ENCODE measurements at places on chromosomes 16 and 17.

DNA sequence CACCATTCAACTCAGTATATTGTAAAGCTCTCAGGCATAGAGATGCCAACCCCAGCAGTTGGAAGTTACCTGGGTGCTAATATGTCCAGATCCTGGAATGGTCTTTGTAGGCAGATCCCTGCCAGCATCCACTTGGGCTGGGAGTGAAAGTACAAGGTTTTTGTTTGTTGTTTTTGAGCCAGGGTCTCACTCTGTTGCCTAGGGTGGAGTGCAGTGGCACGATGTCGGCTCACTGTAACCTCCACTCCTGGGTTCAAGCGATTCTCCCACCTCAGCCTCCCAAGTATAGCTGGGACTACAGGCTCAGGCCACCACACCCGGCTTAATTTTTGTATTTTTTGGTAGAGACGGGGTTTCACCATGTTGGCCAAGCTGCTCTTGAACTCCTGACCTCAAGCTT is 177.6 kb downstream of the IRF8 start:
- no peaks in the 10 kb centered on the region for H3K36me3 ChIP-seq
- DNase-seq, result no peak
- peaks cover 51% of the 10 kb centered on the region for H3K27me3 ChIP-seq
- no peaks in the 10 kb centered on the region for H3K4me1 ChIP-seq

DNA sequence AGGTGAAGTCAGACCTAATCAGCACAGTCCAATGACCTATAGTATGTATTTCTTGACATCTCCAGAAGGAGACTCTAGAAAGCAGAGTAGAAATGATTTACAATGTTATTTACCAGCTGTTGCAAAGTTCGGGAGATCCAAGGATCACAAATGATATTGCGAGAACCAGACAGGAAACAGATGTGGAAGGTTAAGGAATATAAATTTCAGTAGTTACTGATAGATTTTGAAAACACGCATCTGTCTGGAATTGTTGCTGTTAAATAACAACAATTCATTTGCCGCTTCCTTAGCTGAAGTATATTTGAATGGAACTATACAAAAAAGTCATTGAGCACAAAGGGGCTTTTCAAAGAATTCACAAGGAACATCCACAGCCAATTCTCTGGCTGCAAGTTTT is 72.0 kb downstream of the STXBP4 start:
- peak; percentile 35 for DNase-seq
- H3K4me3 ChIP-seq, result no peak overlapping the region
- no peak overlapping the region for H3K27ac ChIP-seq
- no peaks in the 10 kb centered on the region for H3K36me3 ChIP-seq

DNA sequence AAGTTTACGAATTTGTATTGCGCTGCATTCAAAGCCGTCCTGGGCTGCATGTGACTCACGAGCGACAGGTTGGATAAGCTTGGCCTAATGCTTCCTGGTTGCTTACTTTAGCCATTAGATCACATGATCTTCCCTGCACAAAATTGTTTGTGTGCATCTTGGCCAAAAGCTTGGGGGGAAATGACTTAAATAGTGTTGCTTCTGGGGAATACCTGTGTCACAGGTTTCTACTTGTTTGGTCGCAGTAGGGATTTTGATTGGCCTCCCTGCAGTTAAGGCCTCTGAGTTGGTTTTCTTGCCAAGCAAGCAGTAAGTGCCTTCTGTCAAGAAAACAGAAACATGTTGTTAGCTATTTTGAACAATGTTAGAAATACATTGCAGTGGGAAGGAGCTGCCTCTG is 39.6 kb upstream of the DUSP14 start:
- H3K27ac ChIP-seq, result no peak overlapping the region
- no peak overlapping the region for H3K4me3 ChIP-seq
- no peaks in the 10 kb centered on the region for H3K27me3 ChIP-seq
- H3K4me1 ChIP-seq, result no peaks in the 10 kb centered on the region
- H3K36me3 ChIP-seq, result peaks cover 9% of the 10 kb centered on the region
- DNase-seq, result no peak

DNA sequence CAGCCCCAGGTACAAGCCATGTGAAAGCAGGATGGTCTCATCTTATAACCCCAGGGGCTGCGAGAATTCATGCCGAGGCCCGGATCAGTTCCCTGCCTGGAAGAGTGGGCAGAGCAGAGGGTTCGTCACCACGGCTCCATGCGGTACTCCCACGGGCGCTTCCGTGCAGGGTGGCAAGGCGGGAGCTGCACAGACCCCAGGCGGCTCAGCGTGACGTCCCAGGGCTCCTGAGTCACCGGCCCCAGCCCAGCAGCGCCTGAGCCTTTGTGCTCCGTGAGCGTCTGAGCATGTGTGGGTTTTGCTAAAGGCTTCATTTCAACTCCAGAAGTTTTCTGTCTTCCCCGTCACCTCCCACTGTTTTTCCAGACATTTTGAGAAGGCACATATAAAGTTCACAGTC is 71.2 kb upstream of the CHMP6 start:
- no peak overlapping the region for H3K27ac ChIP-seq
- no peak overlapping the region for H3K4me3 ChIP-seq
- no peaks in the 10 kb centered on the region for H3K4me1 ChIP-seq
- no peaks in the 10 kb centered on the region for H3K27me3 ChIP-seq

DNA sequence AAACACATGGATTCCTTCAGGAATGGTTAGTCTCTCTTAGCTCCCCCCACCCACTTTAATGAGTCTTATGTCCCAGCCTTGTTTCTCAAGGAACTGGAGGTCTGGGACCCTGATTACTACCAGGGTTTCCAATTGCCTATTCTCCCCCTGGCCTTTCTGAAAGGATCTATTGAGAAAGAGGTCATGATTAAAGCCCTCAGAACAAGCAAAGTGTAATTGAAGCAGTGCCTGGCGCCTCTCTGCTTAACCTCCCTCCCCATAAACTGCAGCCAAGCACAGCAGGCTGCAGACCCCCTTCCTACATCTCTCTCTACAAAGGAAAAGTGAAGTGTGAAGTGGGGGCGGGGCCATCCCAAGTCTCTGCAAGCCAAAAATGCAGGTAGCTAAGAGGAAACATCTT is 159.7 kb upstream of the CDH11 start:
- no peaks in the 10 kb centered on the region for H3K36me3 ChIP-seq
- no peak overlapping the region for H3K4me3 ChIP-seq
- DNase-seq, result no peak
- peaks cover 4% of the 10 kb centered on the region for H3K27me3 ChIP-seq
- H3K4me1 ChIP-seq, result no peaks in the 10 kb centered on the region
- H3K27ac ChIP-seq, result no peak overlapping the region

- peak; percentile 81 for DNase-seq
- H3K36me3 ChIP-seq, result no peaks in the 10 kb centered on the region
- peaks cover 9% of the 10 kb centered on the region for H3K4me1 ChIP-seq
- H3K4me3 ChIP-seq, result peak overlapping the region; percentile 16
- peak overlapping the region; percentile 60 for H3K27ac ChIP-seq
These were observed 16.4 kb upstream of the SEC14L1 start for GRCh38 chr17:77124192-77124889.

DNA sequence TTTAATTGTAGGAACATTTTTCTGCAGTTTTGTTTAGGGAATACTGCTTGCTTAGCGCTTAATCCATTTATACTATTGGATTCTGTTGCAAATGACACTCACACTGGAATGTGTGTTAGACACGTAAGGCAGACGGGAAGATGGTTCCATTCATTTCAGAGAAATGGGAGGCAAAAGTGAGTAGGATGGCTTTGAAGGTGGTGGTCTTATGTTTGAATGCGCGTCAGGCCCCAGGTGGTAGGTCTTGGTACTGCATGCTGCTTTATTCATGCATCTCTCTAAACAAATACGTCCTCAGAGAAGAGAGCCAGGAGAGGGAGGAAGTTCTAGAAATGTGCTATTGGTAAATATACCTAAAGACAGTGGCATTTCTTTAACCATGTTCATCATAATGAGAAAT is 997.6 kb upstream of the RBFOX1 start:
- H3K36me3 ChIP-seq, result no peaks in the 10 kb centered on the region
- no peak overlapping the region for H3K4me3 ChIP-seq
- DNase-seq, result peak; percentile 1
- no peaks in the 10 kb centered on the region for H3K27me3 ChIP-seq
- H3K27ac ChIP-seq, result no peak overlapping the region

DNA sequence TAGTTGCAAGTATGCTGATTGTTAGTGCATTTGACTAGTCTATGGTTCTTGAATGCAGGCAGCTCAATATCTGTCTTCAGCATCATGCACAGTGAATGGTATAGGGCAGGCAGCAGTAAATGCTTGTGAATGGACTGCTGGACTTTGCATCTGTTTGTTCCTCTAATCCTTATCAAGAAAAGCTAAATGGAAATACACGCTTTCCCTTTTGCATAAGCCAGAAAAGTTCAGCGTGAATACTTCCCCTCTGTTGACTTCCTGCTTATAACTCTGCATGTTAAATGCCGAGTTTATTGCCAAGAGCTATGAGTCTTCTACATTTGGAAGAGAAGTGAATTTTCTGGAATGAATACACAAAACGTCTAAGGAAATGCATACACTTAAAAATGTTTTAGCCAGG is 127.9 kb upstream of the CPHXL start:
- H3K36me3 ChIP-seq, result no peaks in the 10 kb centered on the region
- H3K4me1 ChIP-seq, result no peaks in the 10 kb centered on the region
- DNase-seq, result no peak
- H3K27ac ChIP-seq, result no peak overlapping the region
- H3K27me3 ChIP-seq, result no peaks in the 10 kb centered on the region
